ENCODE measurements at places on chromosomes 5 and 9. TPM values are rescaled to one million over a fixed set of nuclear protein-coding genes. Genes with fewer than 3 reads are reported as not detected.

DNA sequence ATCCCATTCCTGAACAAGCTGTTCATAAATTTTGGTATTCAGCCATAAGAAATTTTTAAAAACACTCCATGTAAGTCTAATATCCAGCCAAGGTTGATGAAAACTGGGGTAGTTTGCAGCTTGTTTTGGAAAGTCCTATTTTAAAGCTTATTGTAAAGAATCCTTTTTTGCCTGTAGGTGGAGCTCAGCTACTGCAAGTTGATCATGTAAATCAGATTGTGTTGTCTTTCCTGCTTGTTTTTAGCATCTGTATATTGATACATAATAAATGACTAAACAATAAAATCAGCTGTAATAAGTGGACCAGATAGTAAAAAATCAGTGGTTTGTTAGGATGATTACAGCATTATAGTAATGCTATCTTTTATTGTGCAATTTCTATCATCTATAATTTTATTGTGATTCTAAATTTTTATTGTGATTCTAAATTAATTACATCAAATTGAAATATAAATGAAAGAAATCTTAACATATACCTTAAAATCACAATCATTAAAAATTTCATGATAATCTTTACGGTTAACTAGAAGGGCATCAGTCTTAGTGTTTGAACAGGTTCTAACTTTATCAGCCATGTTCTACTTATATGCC lies 42.4 kb downstream of the CWC27 start:
- peaks cover 2% of the 10 kb centered on the region for H3K36me3 ChIP-seq
- no peak for DNase-seq
- H3K27me3 ChIP-seq: no peaks in the 10 kb centered on the region
- H3K27ac ChIP-seq: no peak overlapping the region

- H3K4me1 ChIP-seq: peaks cover 7% of the 10 kb centered on the region
- peak; percentile 40 for DNase-seq
- peak within 1 kb of the TSS; percentile 41 for H3K4me3 ChIP-seq
- peak within 1 kb of the TSS; percentile 65 for H3K27ac ChIP-seq
- H3K36me3 ChIP-seq: no peaks in the 10 kb centered on the region
Observed at GRCh38 chr5:50440651-50441492, at the start of gene EMB. TSS of gene EMB (minus strand) at chr5:50441288. CDS start at chr5:50441151, 137 bp downstream.

The GFI1B gene
- not detected for polyA plus RNA-seq

DNA sequence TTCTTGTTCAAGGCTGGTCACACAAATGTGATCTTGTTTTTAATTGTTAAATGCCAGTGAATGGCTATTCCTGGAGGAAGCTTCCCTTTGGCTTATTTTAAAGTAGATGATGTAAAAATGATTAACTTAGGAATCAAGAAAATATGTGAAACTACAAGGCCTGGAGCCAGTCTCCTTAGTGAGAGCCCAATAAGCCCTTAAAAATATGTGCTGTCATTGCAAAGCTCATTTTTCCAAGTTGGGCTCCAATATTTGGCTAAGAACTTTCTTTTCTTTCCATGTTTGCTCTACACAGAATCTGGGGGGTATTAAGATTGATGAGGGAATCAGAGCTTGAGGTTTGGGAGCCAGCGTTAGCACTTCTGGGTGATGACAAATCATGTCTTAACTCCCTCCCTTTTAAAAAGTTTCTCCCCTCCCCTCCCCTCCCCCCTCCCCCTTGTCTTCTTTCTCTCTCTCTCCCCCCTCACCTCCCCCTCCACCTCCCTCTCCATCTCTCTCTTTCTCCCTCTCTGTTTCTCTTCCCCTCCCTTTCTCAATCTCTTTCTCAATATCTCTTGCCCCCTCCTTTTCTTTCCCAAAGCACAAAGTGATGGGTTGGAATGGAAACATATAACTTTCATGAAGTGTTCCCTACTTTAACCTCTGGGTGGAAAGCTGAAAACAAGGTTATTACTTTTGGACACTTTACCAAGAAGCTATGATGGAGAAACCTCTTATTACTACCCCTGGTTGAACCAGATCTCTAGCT lies 86.0 kb downstream of the FBXL7 start:
- H3K27ac ChIP-seq: no peak overlapping the region
- no peak overlapping the region for H3K4me3 ChIP-seq
- no peak for DNase-seq
- H3K27me3 ChIP-seq: no peaks in the 10 kb centered on the region
- no peaks in the 10 kb centered on the region for H3K36me3 ChIP-seq

- no peaks in the 10 kb centered on the region for H3K36me3 ChIP-seq
- H3K4me1 ChIP-seq: no peaks in the 10 kb centered on the region
- H3K27ac ChIP-seq: no peak overlapping the region
- H3K4me3 ChIP-seq: no peak overlapping the region
- H3K27me3 ChIP-seq: no peaks in the 10 kb centered on the region
Observed at GRCh38 chr9:115400796-115401195, 282.8 kb upstream of the TNC start.

GRCh38 chr9:137326445-137327065 lies 24.5 kb upstream of the NRARP start:
- H3K36me3 ChIP-seq: no peaks in the 10 kb centered on the region
- no peak overlapping the region for H3K27ac ChIP-seq
- DNase-seq: no peak
- H3K4me3 ChIP-seq: no peak overlapping the region

- DNase-seq: no peak
- no peaks in the 10 kb centered on the region for H3K27me3 ChIP-seq
- no peak overlapping the region for H3K27ac ChIP-seq
- no peaks in the 10 kb centered on the region for H3K36me3 ChIP-seq
- no peak overlapping the region for H3K4me3 ChIP-seq
Observed at GRCh38 chr5:5128766-5129165, 11.4 kb upstream of the ADAMTS16 start.

DNA sequence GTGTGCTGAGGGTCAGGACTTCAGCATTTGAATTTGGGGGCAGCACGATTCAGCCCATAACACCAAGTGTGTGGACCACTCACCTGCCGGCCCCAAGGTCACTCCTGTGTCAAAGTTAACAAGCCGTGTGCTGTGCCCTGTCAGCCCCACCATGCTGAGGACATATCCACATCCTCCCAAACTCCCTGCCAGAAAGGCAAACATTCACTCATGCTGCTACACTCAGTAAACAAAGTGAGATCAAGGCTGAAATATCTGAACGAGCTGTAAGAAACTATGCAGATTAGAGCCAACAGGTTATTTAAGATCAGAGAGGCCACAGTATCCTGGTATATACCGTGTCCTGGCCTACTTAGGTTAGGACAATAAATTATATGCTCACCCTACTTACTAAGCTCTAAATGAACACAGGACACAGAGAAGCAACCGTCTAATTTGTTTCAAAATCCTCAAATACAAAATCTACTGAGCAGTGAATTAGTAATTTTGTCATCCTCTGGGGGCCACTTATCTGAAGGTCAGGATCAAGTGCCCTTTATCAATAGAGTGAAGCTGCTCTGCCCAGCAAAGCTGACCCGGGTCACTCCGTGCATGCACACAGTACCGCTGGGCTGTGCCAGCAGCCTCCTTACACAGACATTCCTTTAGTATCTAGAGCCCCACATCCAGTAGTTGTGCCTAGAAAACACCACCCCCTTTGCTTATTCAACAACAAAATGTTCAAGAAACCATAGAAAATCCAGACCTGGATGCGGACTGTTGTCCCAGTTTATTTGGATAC lies 28.2 kb downstream of the RETREG1 start:
- H3K36me3 ChIP-seq: no peaks in the 10 kb centered on the region
- DNase-seq: no peak
- no peak overlapping the region for H3K4me3 ChIP-seq
- peak overlapping the region; percentile 43 for H3K27ac ChIP-seq

- no peaks in the 10 kb centered on the region for H3K27me3 ChIP-seq
- H3K27ac ChIP-seq: no peak overlapping the region
- H3K4me3 ChIP-seq: no peak overlapping the region
Observed at GRCh38 chr5:157213527-157214243, 33.0 kb downstream of the ITK start.

The C5orf63 gene
- polyA plus RNA-seq: 2.1 TPM

- H3K36me3 ChIP-seq: no peaks in the 10 kb centered on the region
- H3K27me3 ChIP-seq: no peaks in the 10 kb centered on the region
- H3K27ac ChIP-seq: no peak overlapping the region
- peaks cover 42% of the 10 kb centered on the region for H3K4me1 ChIP-seq
Observed at GRCh38 chr9:82600536-82601292, 462.2 kb downstream of the RASEF start.

DNA sequence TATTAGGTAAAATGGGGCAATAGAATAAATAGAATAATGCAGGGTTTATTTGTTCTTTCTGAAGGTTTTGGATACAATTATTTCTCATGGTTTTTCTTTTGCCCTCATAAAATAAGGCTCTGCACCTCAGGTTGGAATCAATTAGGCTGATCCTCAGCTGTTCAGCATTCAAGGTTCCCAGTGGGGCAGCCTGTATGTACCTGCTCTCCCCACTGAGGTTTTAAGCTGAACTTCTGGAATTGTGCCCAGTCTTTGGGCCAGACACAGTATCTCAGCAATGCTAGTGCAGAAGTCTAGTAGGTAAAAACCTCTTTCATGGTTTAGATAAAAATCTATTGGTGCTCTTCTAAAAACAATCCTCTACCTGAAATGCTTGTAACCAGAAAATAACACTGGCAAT lies 98.0 kb downstream of the EDIL3 start:
- H3K27ac ChIP-seq: no peak overlapping the region
- no peaks in the 10 kb centered on the region for H3K36me3 ChIP-seq
- no peaks in the 10 kb centered on the region for H3K4me1 ChIP-seq
- H3K4me3 ChIP-seq: no peak overlapping the region
- no peaks in the 10 kb centered on the region for H3K27me3 ChIP-seq

- DNase-seq: no peak
- no peak overlapping the region for H3K4me3 ChIP-seq
- no peaks in the 10 kb centered on the region for H3K36me3 ChIP-seq
- no peak overlapping the region for H3K27ac ChIP-seq
- H3K27me3 ChIP-seq: peaks cover 2% of the 10 kb centered on the region
Observed at GRCh38 chr9:133607976-133608375, 1.2 kb downstream of the FAM163B start.

GRCh38 chr9:121852651-121853616 lies 201.5 kb downstream of the DAB2IP start:
- no peak overlapping the region for H3K4me3 ChIP-seq
- no peak overlapping the region for H3K27ac ChIP-seq
- no peaks in the 10 kb centered on the region for H3K27me3 ChIP-seq
- no peak for DNase-seq
- no peaks in the 10 kb centered on the region for H3K36me3 ChIP-seq
- no peaks in the 10 kb centered on the region for H3K4me1 ChIP-seq

The IRX4 gene
- not detected for polyA plus RNA-seq

GRCh38 chr5:94544031-94544650 lies 74.3 kb downstream of the KIAA0825 start:
- no peaks in the 10 kb centered on the region for H3K36me3 ChIP-seq
- H3K4me1 ChIP-seq: no peaks in the 10 kb centered on the region
- no peak for DNase-seq
- no peak overlapping the region for H3K4me3 ChIP-seq

DNA sequence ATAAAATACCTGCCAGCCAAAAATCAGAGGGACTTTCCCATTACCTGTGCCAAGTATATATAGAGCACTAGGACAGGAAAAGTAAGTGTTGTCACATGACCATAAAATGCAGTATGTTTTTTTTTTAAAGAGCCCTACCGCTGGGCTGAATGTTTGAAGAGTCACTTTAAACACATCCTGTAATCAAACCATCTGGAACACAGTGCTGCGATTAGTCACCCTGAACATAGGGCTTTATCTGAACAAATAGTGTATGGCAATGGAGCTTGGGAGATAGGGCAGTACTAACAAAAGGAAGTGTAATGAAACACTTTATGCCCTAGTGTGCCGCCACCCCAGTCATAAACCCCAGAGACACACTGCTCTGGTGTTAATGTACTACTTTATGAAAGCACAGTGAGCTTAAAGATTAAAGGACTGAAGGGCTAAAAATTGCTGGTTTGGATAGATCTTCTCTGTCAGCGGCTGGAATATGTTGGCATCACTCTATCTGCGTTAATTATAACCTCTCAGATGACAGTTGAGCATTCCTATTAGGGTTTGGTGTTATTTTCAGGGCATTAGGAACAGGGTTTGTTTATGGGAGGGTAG lies 90.4 kb downstream of the ZNF608 start:
- H3K36me3 ChIP-seq: no peaks in the 10 kb centered on the region
- DNase-seq: no peak
- H3K4me1 ChIP-seq: peaks cover 12% of the 10 kb centered on the region
- H3K4me3 ChIP-seq: no peak overlapping the region
- peak overlapping the region; percentile 42 for H3K27ac ChIP-seq

DNA sequence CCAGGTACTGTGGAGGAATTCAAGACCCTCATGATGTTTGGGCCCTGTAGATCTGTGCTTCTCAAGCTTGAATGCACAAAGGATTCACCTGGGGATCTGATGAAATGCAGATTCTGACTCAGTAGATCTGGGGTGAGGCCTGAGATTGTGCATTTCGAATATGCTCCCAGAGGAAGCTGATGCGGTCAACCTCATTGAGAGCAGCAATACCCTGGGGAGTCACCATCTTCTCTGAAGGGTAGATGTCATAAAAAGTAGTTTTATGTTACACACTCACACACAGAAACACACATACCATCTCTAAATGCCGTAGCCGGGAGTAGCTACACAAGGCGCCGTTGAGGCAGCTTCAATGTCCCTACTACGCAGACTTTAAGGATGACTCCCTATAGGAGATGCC lies 55.8 kb upstream of the CPEB4 start:
- no peak for DNase-seq
- no peaks in the 10 kb centered on the region for H3K27me3 ChIP-seq
- no peak overlapping the region for H3K27ac ChIP-seq
- H3K36me3 ChIP-seq: no peaks in the 10 kb centered on the region

- peak; percentile 75 for DNase-seq
- H3K4me3 ChIP-seq: no peak overlapping the region
- peaks cover 12% of the 10 kb centered on the region for H3K36me3 ChIP-seq
- no peak overlapping the region for H3K27ac ChIP-seq
- no peaks in the 10 kb centered on the region for H3K27me3 ChIP-seq
Observed at GRCh38 chr9:33374634-33375237, 27.6 kb downstream of the AQP7 start.

DNA sequence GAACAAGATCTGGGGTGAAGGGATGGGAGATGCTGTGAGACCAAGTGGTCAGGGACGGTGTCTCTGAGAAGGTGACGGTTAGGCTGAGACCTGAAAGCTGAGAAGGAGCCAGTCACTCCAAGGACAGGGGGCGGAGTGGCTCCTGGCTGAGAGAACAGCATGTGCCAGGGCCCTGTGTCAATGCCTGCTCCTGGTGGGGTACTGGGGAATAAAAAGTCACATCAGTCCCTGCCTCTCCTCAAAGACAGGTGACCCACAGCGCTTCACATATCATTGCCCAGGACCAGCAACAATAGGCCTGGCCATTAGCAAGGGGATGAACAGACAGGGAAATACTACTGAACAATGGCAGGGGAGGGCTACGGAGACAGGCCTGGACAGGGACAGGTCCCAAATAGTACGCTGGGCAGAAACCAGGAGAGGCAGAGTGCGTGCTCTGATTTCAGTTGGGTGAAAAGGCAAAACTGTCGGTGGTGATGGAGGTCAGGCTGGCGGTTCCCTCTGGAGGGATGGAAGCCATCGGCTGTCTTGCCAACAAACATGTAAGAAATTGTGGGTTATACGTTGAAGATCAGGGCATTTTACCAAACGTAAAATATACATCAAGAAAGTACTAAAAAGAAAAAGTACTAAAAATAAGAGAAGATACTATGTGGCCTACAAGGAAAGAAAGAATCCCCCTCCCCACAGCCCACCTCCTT lies 64.3 kb downstream of the C9orf50 start:
- H3K36me3 ChIP-seq: no peaks in the 10 kb centered on the region
- peaks cover 50% of the 10 kb centered on the region for H3K4me1 ChIP-seq
- no peak overlapping the region for H3K4me3 ChIP-seq
- H3K27me3 ChIP-seq: no peaks in the 10 kb centered on the region
- DNase-seq: no peak

GRCh38 chr5:142520885-142521284 lies 165.0 kb downstream of the FGF1 start:
- peaks cover 21% of the 10 kb centered on the region for H3K4me1 ChIP-seq
- DNase-seq: no peak
- peak overlapping the region; percentile 85 for H3K27ac ChIP-seq
